Natural killer cell treated with Interleukin-12 subunit alpha and Interleukin-12 subunit beta and Interleukin-15 and Interleukin-18, amount 100 ng/mL, for 72 hours (primary cell): ENCODE measurements at places on chromosomes 5 and 9. TPM values are rescaled to one million over a fixed set of nuclear protein-coding genes. Genes with fewer than 3 reads are reported as not detected.

- DNase-seq, result no peak
Observed at GRCh38 chr9:104974053-104974962, 46.4 kb upstream of the ABCA1 start.

DNA sequence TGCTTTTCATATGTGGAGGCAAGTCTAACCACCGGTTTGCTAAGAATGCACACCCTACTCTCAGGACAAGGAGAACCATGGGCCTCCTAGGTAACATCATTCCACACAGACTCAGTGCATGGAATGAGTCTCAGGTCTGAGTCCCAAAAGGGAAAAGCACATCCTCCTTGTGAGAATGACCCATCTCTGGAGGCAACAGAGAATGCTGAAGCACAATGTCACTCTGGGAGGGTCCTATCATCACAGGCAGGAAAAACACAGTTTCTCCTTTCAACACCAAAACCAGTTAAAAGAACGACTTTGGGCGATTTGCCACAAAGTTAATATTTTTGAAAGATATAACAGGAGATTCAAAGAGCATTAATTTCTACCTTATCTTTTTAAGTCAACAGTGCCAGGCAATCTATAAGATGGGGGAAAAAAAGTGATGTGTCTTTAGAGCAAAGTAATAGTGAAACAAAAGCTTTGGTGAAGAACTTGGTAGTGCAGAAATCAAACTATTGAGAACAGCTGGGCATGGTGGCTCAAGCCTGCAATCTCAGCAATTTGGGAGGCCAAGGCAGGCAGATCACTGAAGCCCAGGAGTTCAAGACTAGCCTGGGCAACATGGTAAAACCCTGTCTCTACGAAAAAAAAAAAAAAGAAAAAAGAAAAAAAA lies 97.3 kb downstream of the OXCT1 start:
- no peak for DNase-seq

- DNase-seq, result no peak
Observed at GRCh38 chr5:38274370-38274769, 16.0 kb downstream of the EGFLAM start.

GRCh38 chr5:124860291-124860655 lies 113.8 kb upstream of the ZNF608 start:
- no peak for DNase-seq

- no peak for DNase-seq
Observed at GRCh38 chr9:8855046-8855445, 1055.5 kb upstream of the DMAC1 start.

DNA sequence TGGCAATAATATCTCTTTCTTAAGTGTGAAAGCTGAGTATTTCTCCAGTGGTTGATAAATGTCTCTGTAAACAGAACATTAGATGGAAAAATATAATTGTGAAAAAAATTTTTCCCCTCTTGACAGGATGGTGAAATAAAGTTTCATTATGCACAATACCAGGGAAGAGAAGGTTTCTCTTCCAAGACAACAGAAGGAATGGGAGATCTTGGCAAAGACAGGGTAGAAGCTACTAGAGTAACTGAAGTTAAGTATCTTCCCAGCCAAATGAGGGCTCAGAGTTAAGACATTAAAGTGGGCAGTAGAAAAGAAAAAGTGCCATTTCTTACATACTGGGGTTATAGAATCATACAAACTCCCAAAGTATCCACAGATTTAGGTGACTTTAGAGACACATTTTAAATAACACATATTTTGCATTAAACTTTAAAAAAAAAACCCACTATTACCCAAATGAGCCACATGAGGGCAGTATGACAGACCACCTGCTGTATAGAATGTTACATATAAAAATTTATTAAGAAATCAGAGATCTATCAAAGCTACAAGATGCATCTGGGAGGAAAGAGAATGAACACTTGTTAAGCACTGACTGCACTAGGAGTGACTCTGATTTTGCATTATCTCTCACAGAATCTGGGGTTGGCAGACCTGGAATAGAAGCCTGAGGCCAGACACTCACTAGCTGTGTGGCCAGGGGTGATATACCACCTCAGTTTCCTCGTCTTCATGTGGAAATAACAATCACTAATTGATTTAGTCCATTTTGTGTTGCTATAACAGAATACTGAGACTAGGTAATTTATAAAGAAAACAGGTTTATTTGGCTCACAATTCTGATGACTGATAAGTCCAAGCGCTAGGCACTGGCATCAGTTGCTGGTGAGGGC lies 98.5 kb downstream of the ARSB start:
- DNase-seq, result no peak

- DNase-seq, result no peak
Observed at GRCh38 chr5:15354021-15354420, 146.0 kb upstream of the FBXL7 start.

- DNase-seq, result no peak
Observed at GRCh38 chr5:76794871-76795270, 24.0 kb upstream of the F2RL1 start.

GRCh38 chr5:133214153-133214820 lies 162.5 kb downstream of the HSPA4 start:
- DNase-seq, result no peak

- DNase-seq, result no peak
Observed at GRCh38 chr9:109064963-109065702, 51.8 kb upstream of the CTNNAL1 start.

GRCh38 chr5:74630453-74631066 lies 10.0 kb downstream of the ENC1 start:
- DNase-seq, result no peak

- no peak for DNase-seq
Observed at GRCh38 chr9:115988701-115989100, 164.9 kb upstream of the PAPPA start.

GRCh38 chr5:135514116-135514515 lies 21.6 kb downstream of the NEUROG1 start:
- DNase-seq, result no peak

DNA sequence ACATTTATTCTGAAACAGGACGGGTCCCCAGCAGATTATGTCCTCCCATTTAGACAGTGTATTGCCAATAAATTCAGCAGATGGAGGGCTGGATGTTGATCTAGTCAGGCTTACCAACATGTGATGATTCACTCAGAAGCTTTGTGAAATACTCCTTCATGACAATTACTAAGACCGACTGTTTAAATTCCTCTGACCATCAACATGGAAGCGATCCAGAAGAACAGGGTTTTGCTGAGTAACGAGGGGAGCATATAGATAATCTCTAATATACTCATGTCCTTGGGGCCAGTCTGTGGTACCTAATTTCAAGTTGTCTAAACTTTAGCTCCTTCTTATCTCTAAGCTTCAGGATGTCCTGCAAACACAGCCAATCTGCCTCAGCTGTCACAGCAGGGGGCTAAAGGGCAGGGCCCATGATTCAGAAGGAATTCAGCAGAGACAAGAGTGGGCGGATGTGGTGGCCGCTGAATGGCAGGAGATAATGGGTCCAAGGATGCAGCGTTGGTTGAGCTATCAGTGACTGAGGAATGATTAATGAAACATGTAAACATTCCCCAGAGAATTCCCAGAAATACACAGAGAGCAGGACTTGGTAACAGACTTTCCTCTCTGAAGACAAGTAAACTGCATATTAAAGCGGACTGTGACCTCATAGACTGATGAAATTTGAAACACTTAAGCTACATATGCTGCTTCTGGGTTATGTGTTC lies 109.4 kb downstream of the ANKRD55 start:
- no peak for DNase-seq

GRCh38 chr9:129664746-129665388 lies 580 bp upstream of the PRRX2 start:
- no peak for DNase-seq

DNA sequence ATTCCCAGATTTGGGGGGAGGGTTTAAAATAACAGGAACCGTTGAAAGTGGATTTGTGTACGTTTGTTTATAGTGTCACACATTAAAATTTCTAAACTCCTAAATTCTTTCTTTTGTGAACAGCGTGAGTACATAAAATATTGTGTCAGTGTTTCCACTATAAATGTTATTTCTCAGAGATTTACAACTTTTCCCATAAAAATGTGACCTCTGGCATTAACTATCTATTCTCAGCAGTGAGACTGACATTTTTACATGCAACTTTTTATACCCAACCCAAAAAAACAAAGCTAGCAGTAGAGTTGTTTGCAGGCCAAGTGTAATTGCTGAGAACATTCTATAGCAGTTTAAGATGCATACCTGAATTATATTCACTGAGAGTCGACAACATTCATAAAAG lies 757.0 kb upstream of the ADAMTS16 start:
- no peak for DNase-seq

DNA sequence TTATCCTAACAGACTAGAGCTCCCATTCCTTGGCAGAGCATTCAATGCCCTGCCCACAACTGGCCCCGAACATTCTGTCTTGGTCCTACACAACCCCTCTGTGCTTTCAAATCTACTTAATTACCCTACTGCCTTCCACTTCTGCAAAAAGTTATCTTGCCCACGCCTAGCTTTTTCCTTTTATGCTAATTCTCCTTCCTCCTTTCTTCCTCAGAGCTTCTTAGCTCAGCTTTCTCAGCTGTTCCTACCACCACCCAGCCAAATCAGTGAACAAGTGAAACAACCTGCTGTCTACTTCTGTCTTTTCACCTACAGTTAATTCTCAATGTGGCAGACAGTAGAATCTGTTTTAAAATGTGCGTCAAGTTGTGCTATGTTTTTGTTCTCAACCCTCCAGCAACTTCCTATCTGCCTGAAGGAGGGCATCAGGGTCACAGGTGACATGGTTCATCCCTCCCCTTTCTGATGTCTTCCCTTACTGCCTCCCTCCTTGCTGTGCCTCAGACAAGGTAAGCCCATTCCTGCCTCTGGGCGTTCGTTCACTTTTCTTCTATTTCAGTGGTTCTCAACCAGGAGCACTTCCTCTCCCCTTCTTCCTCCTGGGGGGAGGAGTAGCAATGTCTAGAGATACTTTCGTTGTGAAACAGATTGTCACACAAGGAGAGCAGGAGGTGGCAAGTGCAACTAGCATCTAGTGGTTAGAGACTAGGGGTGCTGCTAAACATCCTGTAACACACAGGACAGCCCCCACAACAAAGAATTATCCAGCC lies 1.3 kb upstream of the REEP5 start:
- peak; percentile 61 for DNase-seq

- DNase-seq, result no peak
Observed at GRCh38 chr5:134571693-134572405, 46.4 kb downstream of the JADE2 start.

GRCh38 chr5:13591621-13592020 lies 352.9 kb downstream of the DNAH5 start:
- DNase-seq, result no peak

DNA sequence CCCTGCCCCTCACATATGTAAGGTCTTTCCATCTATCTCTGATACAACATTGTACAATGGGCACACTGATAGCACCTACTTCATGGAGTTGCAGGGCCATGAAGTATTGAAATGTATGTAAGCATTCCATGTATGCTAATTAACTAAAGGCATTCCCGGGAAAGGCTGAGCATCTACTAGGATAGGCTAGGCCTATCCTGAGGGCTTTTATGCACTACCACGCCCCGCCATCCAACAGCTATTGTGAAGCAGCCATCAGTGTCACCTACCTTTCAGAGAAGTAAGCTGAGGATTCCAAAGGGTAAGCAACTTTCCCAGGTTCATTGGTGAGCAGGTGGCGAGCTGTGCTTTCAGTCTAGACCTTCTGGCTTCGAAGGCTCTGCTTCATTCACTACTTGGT lies 47.6 kb downstream of the NSG2 start:
- no peak for DNase-seq

GRCh38 chr9:105141146-105141975 lies 103.1 kb upstream of the SLC44A1 start:
- no peak for DNase-seq

GRCh38 chr5:97019435-97020117 lies 83.7 kb downstream of the LNPEP start:
- DNase-seq, result no peak

- no peak for DNase-seq
Observed at GRCh38 chr5:129601576-129601975, 141.5 kb downstream of the ADAMTS19 start.

DNA sequence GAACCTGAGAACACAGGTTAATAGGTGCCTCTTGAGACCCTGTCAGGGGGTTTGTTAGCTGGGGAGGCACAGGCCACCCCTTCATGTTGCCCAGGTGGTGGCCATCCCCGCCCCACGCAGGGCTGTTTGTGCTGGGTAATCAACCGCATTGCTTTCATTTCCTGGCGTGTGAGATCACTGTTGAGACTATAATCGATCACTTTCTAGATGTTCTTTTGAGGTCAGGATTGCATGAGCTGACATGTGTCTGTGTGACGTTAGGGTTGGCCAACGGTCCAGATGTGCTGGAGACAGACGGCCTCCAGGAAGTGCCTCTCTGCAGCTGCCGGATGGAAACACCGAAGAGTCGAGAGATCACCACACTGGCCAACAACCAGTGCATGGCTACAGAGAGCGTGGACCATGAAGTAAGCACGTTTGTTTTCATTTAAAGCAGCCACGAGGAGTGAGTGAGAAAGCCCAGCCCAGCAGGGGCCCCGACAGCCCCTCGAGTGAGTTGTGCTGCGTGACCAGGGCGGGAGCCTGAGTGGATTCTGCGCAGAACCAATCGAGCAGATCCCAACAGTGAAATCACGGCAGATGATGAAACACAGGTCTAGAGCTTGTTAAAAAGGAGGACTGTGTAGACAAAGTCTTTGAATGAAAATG lies 115.0 kb upstream of the CACNA1B start:
- no peak for DNase-seq

DNA sequence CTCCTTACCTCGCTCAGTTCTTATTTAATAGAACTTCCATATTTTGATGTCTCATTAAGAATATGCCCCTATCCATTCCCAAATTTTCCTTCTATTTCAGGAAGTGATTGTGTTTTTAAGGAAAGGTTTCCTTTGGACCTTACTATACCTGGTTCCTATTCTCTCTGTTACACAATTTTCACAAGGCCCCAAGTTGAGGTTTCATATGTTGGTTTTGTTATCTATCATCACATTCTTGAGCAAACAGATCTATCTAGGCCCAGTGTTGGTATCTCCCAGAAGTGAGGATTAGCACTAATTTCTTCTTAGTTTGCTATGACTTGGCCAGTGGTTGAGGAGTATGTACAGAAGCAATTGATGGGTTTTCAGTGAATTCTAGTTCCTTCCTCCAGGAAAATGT lies 41.5 kb downstream of the ALG2 start:
- peak; percentile 55 for DNase-seq

- no peak for DNase-seq
Observed at GRCh38 chr5:72597456-72597948, 90.3 kb upstream of the ZNF366 start.

GRCh38 chr9:4152101-4152600 lies 147.7 kb downstream of the GLIS3 start:
- DNase-seq, result no peak

Gene WDR31
- total RNA-seq, result 1.4 TPM

Gene TAF1L
- not detected for total RNA-seq

Gene CORO2A
- total RNA-seq, result 1.8 TPM

Gene SPINK5
- total RNA-seq, result not detected

Gene WNK2
- not detected for total RNA-seq

Gene CDKN2B-AS1
- total RNA-seq, result 2.4 TPM

Gene LCNL1
- total RNA-seq, result not detected

Gene TCERG1
- 133 TPM for total RNA-seq

Gene FAM193B
- 57.9 TPM for total RNA-seq

Gene CA9
- total RNA-seq, result not detected

Gene LRRTM2
- total RNA-seq, result 0.73 TPM

Gene IRX2
- total RNA-seq, result not detected

Gene MOB3B
- total RNA-seq, result 0.11 TPM

Gene RASEF
- total RNA-seq, result not detected

Gene THG1L
- 18.9 TPM for total RNA-seq

Gene DMRT3
- not detected for total RNA-seq

Gene TYRP1
- total RNA-seq, result not detected

Gene STPG3
- total RNA-seq, result not detected

Gene TCF7
- total RNA-seq, result 6.1 TPM

Gene FOXI1
- 0.25 TPM for total RNA-seq

Gene FAM169A
- 7.9 TPM for total RNA-seq
